Activated CD4-positive, alpha-beta memory T cell treated with anti-CD3 and anti-CD28 coated beads, Interleukin-2, amount 10 ng/mL, durations not matched to agents 7 days and 5 days (primary cell): ENCODE measurements at places on chromosomes 16 and 17. TPM values are rescaled to one million over a fixed set of nuclear protein-coding genes. Genes with fewer than 3 reads are reported as not detected.

- no peak for DNase-seq
These were observed 34.0 kb downstream of the RHBDL3 start for GRCh38 chr17:32299580-32300164.

GRCh38 chr17:17874478-17874877 lies 37.7 kb upstream of the SREBF1 start:
- no peak for DNase-seq

GRCh38 chr17:29042679-29043538 lies at the start of gene PIPOX:
TSS of gene PIPOX (plus strand) at chr17:29043141. CDS start at chr17:29043226, 85 bp downstream.
- no peak for DNase-seq

- DNase-seq = peak; percentile 18
These were observed 810 bp upstream of the GAN start for GRCh38 chr16:81313701-81314602.

The TERB1 gene
- total RNA-seq = not detected

The SDR42E1 gene
- 5.8 TPM for total RNA-seq

GRCh38 chr17:69702078-69702477 lies 287.6 kb downstream of the MAP2K6 start:
- no peak for DNase-seq

GRCh38 chr17:73645050-73645871 lies 1.0 kb upstream of the SDK2 start:
- DNase-seq = peak; percentile 26

- DNase-seq = no peak
These were observed 1.5 kb downstream of the GRB7 start for GRCh38 chr17:39738983-39739884.

The BCAS3 gene
- 19.8 TPM for total RNA-seq

GRCh38 chr16:15486661-15487060 lies 52.3 kb downstream of the BMERB1 start:
- DNase-seq = no peak

- no peak for DNase-seq
These were observed 17.5 kb upstream of the RPTOR start for GRCh38 chr17:80527016-80527645.

DNA sequence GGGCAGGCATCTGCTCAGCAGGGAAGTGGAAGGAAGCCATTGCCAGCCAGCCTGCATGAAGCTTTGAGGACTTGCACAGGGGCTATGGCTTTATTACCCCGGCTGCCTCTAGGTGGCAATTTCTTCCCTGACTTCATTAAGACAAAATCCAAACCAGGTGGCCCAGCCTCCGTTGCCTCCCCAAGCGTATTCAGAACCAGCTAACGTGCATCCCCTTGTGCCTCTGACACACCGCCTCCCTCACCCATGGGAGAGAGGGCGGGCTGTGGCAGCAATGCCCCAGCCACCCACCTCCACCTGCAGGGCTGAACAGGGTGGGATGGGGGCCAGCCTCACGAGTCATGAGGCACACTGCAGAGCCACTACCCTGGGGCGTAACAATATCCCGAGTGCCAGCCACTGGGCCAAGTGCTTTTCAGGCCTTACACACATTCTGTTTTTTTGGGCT lies 6.8 kb downstream of the KIFC3 start:
- DNase-seq = peak; percentile 47

GRCh38 chr17:8046306-8046928 lies 7.6 kb downstream of the ALOX15B start:
- no peak for DNase-seq

- no peak for DNase-seq
These were observed 449.0 kb upstream of the CDH5 start for GRCh38 chr16:65917466-65917865.

- DNase-seq = no peak
These were observed 405.6 kb downstream of the PMP22 start for GRCh38 chr17:14859542-14859941.
